RKO (cell line): ENCODE measurements at places on chromosomes 6 and 20.

DNA sequence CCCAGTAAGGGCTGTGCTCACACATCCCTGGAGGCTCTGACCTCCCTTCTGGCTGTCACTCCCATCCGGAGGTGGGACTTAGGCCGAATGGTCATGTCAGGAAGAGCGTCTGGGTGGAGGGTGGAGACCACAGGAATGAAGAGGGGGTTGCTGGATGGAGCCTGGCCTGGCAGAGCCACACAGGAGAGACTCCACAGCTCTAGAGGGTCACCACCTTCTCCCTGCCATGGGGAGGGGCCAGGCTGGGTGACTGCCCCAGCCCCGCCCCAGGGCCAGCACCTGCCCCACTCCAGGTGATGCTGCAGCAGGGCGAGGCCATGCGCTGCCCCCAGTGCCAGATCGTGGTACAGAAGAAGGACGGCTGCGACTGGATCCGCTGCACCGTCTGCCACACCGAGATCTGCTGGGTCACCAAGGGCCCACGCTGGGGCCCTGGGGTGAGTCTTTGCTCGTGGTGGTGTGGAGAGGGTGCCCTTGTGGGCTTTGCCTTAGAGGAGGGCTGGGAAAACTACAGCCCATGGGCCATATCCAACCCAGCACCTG lies 20.6 kb downstream of the RBCK1 start:
- DNase-seq = no peak

GRCh38 chr6:28673787-28674671 lies 148.3 kb downstream of the GPX5 start:
- DNase-seq = peak; percentile 74

- DNase-seq = no peak
Observed at GRCh38 chr6:135056632-135057031, 2.0 kb upstream of the HBS1L start.

GRCh38 chr20:18412221-18412901 lies 54.5 kb downstream of the DZANK1 start:
- DNase-seq = no peak

DNA sequence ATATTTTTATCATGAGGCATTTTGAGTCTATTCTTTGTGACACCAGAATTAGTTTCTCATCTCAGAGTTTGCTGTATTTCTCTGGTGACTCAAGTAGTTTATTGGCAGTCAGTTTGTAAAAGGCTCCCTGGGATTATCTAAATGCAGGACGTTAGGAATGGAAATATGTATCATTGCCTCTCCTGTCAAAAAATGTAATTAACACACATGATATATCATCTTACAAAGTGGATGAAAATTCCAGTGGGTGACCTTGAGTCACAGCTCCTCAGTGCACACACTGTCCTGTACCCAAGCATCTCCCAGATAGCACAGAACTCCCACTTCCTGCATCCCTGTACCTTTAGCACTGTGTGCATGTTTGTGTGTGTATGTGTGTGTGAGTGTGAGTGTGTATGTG lies 258.6 kb downstream of the LAMA2 start:
- no peak for DNase-seq
